ENCODE measurements at places on chromosomes 3 and 15. TPM values are rescaled to one million over a fixed set of nuclear protein-coding genes. Genes with fewer than 3 reads are reported as not detected.
A peak's percentile ranks its signal among the peaks of the same experiment; 100 is the strongest.

- no peak overlapping the region for H3K27ac ChIP-seq
- no peaks in the 10 kb centered on the region for H3K36me3 ChIP-seq
- peak overlapping the region; percentile 51 for H3K4me3 ChIP-seq
- no peak for DNase-seq
These were observed 31.6 kb upstream of the ZNF770 start for GRCh38 chr15:35019404-35020327.

GRCh38 chr3:187228740-187229139 is 31.5 kb downstream of the RTP1 start:
- no peak for DNase-seq
- no peaks in the 10 kb centered on the region for H3K27me3 ChIP-seq
- H3K4me3 ChIP-seq = no peak overlapping the region
- peaks cover 13% of the 10 kb centered on the region for H3K36me3 ChIP-seq
- H3K27ac ChIP-seq = peak overlapping the region; percentile 84

GRCh38 chr3:2869905-2870304 is 240.3 kb downstream of the IL5RA start:
- no peaks in the 10 kb centered on the region for H3K36me3 ChIP-seq
- H3K27ac ChIP-seq = no peak overlapping the region
- H3K4me1 ChIP-seq = no peaks in the 10 kb centered on the region
- no peaks in the 10 kb centered on the region for H3K27me3 ChIP-seq
- no peak for DNase-seq

DNA sequence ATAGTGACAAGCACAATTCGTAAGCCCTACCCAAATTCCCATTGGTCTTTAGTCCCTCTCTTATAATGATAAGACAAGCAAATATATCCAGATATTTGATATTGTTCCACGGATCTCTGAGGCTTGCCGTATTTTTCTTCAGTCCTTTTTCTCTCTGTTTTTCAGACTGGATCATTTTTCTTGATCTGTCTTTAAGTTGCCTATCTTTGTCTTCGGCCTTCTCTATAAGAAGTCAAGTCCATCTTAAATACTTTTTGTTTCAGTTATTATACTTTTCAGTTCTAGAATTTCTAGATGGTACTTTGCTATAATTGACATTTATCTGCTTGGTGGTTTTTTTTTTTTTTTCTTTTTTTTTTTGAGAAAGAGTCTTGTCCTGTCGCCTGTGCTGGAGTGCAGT is 13.7 kb upstream of the BLM start:
- H3K36me3 ChIP-seq = no peaks in the 10 kb centered on the region
- H3K27ac ChIP-seq = no peak overlapping the region
- DNase-seq = no peak
- H3K4me1 ChIP-seq = no peaks in the 10 kb centered on the region
- H3K27me3 ChIP-seq = peaks cover 1% of the 10 kb centered on the region

- no peaks in the 10 kb centered on the region for H3K27me3 ChIP-seq
- no peaks in the 10 kb centered on the region for H3K36me3 ChIP-seq
- no peak overlapping the region for H3K27ac ChIP-seq
- H3K4me1 ChIP-seq = peaks cover 43% of the 10 kb centered on the region
- no peak for DNase-seq
These were observed 90.3 kb downstream of the AKAP13 start for GRCh38 chr15:85470563-85471271.

DNA sequence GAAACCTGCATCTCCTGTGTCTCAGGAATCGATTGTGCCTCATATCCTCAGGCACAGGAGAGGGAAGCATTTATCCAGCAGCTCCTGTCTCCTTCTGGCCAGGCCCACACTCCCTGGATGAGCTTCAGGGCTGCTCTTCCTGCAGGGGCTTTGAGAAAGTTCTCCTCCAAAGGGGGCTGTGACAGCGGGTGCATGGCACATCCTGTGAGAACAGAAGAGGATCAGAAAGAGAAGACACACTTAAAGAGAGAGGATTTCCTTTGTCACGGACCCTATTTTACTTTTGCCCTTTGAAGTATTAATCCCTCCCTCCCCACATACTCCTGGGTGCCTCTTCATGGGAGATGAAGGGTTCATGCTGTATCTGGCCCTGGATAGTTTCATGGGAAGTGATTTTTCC is 46.0 kb downstream of the MFSD1 start:
- H3K4me3 ChIP-seq = no peak overlapping the region
- no peak overlapping the region for H3K27ac ChIP-seq
- H3K36me3 ChIP-seq = no peaks in the 10 kb centered on the region
- 0 out of 2 replicates have a peak, but pooled peaks cover 7% of the 10 kb centered on the region for H3K4me1 ChIP-seq
- no peak for DNase-seq
- peaks cover 26% of the 10 kb centered on the region for H3K27me3 ChIP-seq

DNA sequence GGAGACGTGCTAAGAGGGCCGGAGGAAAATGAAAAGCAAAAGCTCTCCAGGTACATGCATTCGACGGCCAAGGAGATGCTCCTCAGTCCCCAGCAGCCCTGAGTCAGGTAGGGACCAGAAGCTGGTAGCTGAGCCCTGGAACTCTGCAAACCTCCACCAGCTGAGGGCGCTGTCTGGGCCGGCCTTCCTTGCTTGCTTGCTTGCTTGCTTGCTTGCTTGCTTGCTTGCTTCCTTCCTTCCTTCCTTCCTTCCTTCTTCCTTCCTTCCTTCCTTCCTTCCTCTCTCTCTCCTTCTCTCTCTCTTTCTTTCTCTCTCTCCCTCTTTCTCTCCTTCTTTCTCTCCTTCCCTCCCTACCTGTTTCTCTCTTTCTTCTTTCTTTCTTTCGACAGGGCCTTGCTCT is 94.6 kb upstream of the RASGRF1 start:
- H3K4me1 ChIP-seq = no peaks in the 10 kb centered on the region
- DNase-seq = no peak
- H3K27ac ChIP-seq = no peak overlapping the region

GRCh38 chr3:42865256-42865655 is 10.4 kb downstream of the CYP8B1 start:
- no peak overlapping the region for H3K27ac ChIP-seq
- no peak for DNase-seq
- no peak overlapping the region for H3K4me3 ChIP-seq

GRCh38 chr15:73684581-73685455 is 635 bp downstream of the CD276 start:
- H3K4me1 ChIP-seq = peaks cover 30% of the 10 kb centered on the region
- H3K27me3 ChIP-seq = no peaks in the 10 kb centered on the region
- H3K4me3 ChIP-seq = peak overlapping the region; percentile 86
- peak; percentile 70 for DNase-seq
- no peak overlapping the region for H3K27ac ChIP-seq

GRCh38 chr3:128576290-128576689 is 74.3 kb downstream of the RPN1 start:
- H3K4me3 ChIP-seq = no peak overlapping the region
- no peak for DNase-seq
- H3K27me3 ChIP-seq = peaks cover 29% of the 10 kb centered on the region
- no peaks in the 10 kb centered on the region for H3K36me3 ChIP-seq

- no peak overlapping the region for H3K4me3 ChIP-seq
- peaks cover 36% of the 10 kb centered on the region for H3K4me1 ChIP-seq
- H3K36me3 ChIP-seq = peaks cover 15% of the 10 kb centered on the region
- no peak for DNase-seq
These were observed 25.9 kb downstream of the PHC3 start for GRCh38 chr3:170155604-170156003.

DNA sequence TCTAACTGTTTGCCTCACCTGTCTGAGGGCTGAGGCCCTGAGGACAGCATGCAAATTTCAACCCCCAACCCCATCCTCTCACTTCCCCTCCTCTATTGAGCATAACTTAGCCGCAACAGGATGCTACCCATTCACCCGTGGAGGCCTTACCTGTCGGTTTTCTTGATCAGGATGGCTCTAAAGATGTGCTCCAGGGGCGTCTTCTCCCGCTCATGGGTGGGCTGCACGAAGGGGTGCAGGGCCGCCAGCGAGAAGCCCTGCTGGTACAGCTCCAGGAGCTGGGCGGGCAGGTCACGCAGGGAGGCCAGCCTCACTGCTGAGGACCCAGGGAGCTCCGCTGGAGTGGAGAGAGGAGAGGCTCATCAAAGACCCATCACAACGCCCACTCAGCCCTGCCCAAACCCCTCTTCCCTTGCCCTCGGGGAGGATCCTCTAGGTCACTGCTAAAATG is 79.8 kb downstream of the RFTN1 start:
- peaks cover 40% of the 10 kb centered on the region for H3K4me1 ChIP-seq
- peaks cover 32% of the 10 kb centered on the region for H3K36me3 ChIP-seq
- no peak overlapping the region for H3K4me3 ChIP-seq
- no peak for DNase-seq
- H3K27me3 ChIP-seq = no peaks in the 10 kb centered on the region

- DNase-seq = no peak
- no peak overlapping the region for H3K27ac ChIP-seq
- H3K36me3 ChIP-seq = no peaks in the 10 kb centered on the region
- H3K27me3 ChIP-seq = peaks cover 2% of the 10 kb centered on the region
These were observed 72.0 kb upstream of the LRTM1 start for GRCh38 chr3:54999811-55000210.

DNA sequence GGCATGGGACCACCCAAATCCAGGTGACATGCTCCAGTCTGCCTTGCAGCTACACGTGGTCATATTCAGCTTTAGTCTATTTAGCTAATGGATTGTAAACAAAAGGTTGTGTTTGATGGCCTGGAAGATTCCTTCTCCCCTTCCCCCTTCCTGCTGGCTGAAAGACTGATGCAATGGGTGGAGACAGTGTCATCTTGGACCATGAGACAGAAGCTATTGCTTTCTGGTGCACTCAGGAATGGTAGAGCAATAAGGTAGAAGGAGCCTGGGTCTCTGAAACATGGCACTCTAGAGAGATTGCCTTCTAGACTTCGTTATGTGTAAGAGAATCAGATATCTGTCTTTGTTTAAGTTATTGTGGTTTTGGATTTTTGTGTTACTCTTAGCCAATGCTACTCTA is 25.7 kb upstream of the PTX3 start:
- peaks cover 38% of the 10 kb centered on the region for H3K36me3 ChIP-seq
- no peak overlapping the region for H3K27ac ChIP-seq
- DNase-seq = no peak
- no peaks in the 10 kb centered on the region for H3K27me3 ChIP-seq
- H3K4me3 ChIP-seq = no peak overlapping the region

DNA sequence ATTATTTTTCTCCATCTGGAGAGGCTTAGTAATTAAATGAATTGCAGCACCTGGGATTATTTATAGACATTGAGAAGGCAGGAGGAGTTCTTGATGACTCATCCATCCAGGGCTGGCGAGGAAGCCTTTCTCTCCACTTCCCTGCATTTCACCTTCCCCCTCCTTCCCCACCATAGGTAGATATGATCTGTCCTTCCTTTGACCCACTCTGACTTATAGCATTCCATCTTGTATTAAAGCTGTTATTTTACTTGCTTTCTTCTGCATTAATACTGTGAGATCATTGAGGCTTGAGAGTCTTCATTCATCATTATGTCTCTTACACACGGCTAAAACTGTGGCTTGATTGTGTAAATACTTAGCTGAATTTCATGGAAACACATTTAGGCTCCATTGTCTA is 288.8 kb downstream of the FEZF2 start:
- no peak overlapping the region for H3K4me3 ChIP-seq
- DNase-seq = peak; percentile 6
- peaks cover 11% of the 10 kb centered on the region for H3K4me1 ChIP-seq
- H3K27ac ChIP-seq = no peak overlapping the region
- no peaks in the 10 kb centered on the region for H3K36me3 ChIP-seq

- H3K27me3 ChIP-seq = peaks cover 16% of the 10 kb centered on the region
- H3K27ac ChIP-seq = no peak overlapping the region
- peaks cover 11% of the 10 kb centered on the region for H3K36me3 ChIP-seq
- no peaks in the 10 kb centered on the region for H3K4me1 ChIP-seq
- H3K4me3 ChIP-seq = no peak overlapping the region
These were observed 131.6 kb downstream of the AQP9 start for GRCh38 chr15:58269455-58270414.

- H3K27me3 ChIP-seq = peaks cover 3% of the 10 kb centered on the region
- peak; percentile 60 for DNase-seq
- peaks cover 96% of the 10 kb centered on the region for H3K4me1 ChIP-seq
- H3K36me3 ChIP-seq = peaks cover 38% of the 10 kb centered on the region
These were observed 35.3 kb upstream of the MRPS22 start for GRCh38 chr3:139308560-139308959.

GRCh38 chr3:11390411-11391131 is 118.4 kb downstream of the ATG7 start:
- peaks cover 40% of the 10 kb centered on the region for H3K4me1 ChIP-seq
- no peak for DNase-seq
- H3K4me3 ChIP-seq = no peak overlapping the region
- H3K36me3 ChIP-seq = peaks cover 28% of the 10 kb centered on the region

DNA sequence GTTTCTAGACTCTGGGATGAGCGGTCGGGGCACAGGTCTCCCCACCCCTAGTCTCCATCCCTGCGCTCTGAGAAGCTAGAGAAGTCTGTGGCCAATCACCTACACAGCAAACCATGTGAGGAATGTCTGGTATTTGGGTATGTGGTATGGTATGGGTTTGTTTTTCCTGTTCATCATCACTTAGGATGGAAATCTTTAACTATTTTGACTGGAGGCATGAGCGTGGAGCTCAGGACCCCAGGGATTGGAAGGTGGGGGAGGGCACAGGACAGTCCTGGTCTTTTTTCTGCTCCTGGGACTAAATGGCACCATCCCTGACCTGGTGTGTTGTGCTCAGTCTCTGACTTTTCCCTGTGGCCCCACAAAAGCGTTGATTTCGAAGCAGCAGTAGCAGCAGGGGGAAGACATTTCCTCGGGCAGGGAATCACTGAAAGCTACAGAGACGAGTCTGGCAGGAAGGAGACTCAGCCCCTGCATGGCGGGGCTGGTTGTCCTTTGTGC is 191.7 kb upstream of the TPM1 start:
- peak; percentile 46 for DNase-seq
- no peaks in the 10 kb centered on the region for H3K27me3 ChIP-seq
- H3K36me3 ChIP-seq = no peaks in the 10 kb centered on the region
- peaks cover 74% of the 10 kb centered on the region for H3K4me1 ChIP-seq
- H3K27ac ChIP-seq = peak overlapping the region; percentile 85

- H3K36me3 ChIP-seq = peaks cover 21% of the 10 kb centered on the region
- DNase-seq = peak; percentile 13
- H3K27me3 ChIP-seq = peaks cover 3% of the 10 kb centered on the region
- H3K4me1 ChIP-seq = peaks cover 39% of the 10 kb centered on the region
- no peak overlapping the region for H3K27ac ChIP-seq
These were observed 111.4 kb downstream of the HERC1 start for GRCh38 chr15:63722204-63722808.

- no peaks in the 10 kb centered on the region for H3K27me3 ChIP-seq
- H3K27ac ChIP-seq = no peak overlapping the region
- DNase-seq = no peak
- peaks cover 5% of the 10 kb centered on the region for H3K36me3 ChIP-seq
These were observed 181.1 kb downstream of the PLCL2 start for GRCh38 chr3:17065881-17066280.

- H3K27ac ChIP-seq = peak overlapping the region; percentile 85
- peaks cover 6% of the 10 kb centered on the region for H3K27me3 ChIP-seq
- H3K36me3 ChIP-seq = peaks cover 51% of the 10 kb centered on the region
- H3K4me1 ChIP-seq = peaks cover 61% of the 10 kb centered on the region
These were observed 3.0 kb downstream of the MFGE8 start for GRCh38 chr15:88909956-88910831.

Gene IFT57
- 53.6 TPM for total RNA-seq

Gene P2RY13
- total RNA-seq = not detected

Gene UBAP1L
- total RNA-seq = 0.78 TPM

Gene SLC15A2
- 0.13 TPM for total RNA-seq

Gene CPNE4
- total RNA-seq = not detected

Gene MCF2L2
- total RNA-seq = not detected

Gene GOLGA8J
- total RNA-seq = not detected

Gene CLDN1
- total RNA-seq = 0.63 TPM

Gene NXPE3
- total RNA-seq = 44.3 TPM

Gene NR1I2
- not detected for total RNA-seq

Gene GHRL
- total RNA-seq = not detected

Gene SCG5
- 2.5 TPM for total RNA-seq

Gene ISY1
- 46.4 TPM for total RNA-seq

Gene TMEM202
- not detected for total RNA-seq

All from HFFc6 (cell line).